Cardiac septum (tissue), 1 donor: ENCODE measurements at places on chromosomes 1 and 21. TPM values are rescaled to one million over a fixed set of nuclear protein-coding genes. Genes with fewer than 3 reads are reported as not detected.

Gene FCER1G
- total RNA-seq: 11.4 TPM

Gene KCNJ6
- total RNA-seq: not detected

Gene OR2L13
- not detected for total RNA-seq

Gene NBL1
- 55.9 TPM for total RNA-seq

Gene PLEKHN1
- total RNA-seq: not detected

Gene TSSK3
- 2.6 TPM for total RNA-seq

Gene F13B
- not detected for total RNA-seq

Gene TINAGL1
- total RNA-seq: 180 TPM
